ENCODE measurements at places on chromosomes 2 and 18. TPM values are rescaled to one million over a fixed set of nuclear protein-coding genes. Genes with fewer than 3 reads are reported as not detected.

GRCh38 chr2:25204190-25204838 is 35.9 kb upstream of the POMC start:
- no peak for DNase-seq

DNA sequence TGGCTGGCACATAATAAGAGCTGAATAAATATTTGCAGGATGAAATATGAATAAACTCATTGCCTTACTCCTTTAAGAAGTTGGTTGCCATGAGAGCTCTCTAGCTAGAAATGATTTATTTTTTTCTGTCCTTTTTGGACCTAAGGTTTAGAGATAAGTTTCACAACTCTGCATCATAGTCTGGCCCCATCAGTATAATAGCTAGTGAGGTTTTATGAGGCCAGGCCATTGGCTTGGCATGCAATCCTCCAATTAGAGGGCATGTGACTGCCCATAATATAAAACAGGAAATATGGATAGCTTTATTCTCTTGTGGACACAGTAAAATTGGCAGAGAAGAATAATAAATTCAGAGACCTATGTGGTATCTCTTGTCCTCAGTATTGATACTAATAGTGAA is 26.2 kb upstream of the INSIG2 start:
- peak; percentile 26 for DNase-seq

GRCh38 chr2:100955226-100955625 is 46.9 kb upstream of the RPL31 start:
- DNase-seq, result no peak

The MTHFD2 gene
- 28.8 TPM for total RNA-seq

GRCh38 chr2:85717308-85718008 is 23.3 kb downstream of the GNLY start:
- peak; percentile 78 for DNase-seq

DNA sequence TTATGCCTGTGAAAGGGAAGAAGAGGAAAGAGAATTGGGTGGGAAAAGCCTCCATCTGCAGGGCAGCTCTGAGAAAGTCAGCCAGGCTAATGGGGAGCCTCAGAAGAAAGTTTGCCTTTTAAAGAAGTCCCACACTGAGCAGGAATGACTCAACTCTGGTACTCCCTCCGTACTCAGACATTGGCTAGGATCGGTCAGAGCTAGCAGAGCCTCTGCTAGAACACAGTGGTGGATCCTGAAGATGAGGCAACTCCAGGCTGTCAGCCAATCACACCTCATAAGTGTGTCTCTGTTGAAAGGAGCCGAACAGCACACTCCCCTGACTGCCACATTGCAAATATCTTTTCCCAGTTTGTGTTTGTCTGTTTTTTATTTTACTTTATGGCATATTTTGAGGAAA is 96.9 kb downstream of the HNRNPLL start:
- no peak for DNase-seq

GRCh38 chr2:133506996-133507395 is 61.3 kb downstream of the NCKAP5 start:
- DNase-seq, result no peak

The CTDSP1 gene
- total RNA-seq, result 43.7 TPM

GRCh38 chr2:237195396-237196120 is 109.9 kb downstream of the COPS8 start:
- no peak for DNase-seq
